ENCODE measurements at places on chromosomes 12 and 14.
A peak's percentile ranks its signal among the peaks of the same experiment; 100 is the strongest.

GRCh38 chr12:22406627-22407026 is 72.1 kb upstream of the ST8SIA1 start:
- no peak for DNase-seq

GRCh38 chr12:100229036-100229635 is 28.5 kb downstream of the ACTR6 start:
- DNase-seq = no peak

- no peak for DNase-seq
These were observed 108.4 kb upstream of the EGLN3 start for GRCh38 chr14:34059037-34059924.

DNA sequence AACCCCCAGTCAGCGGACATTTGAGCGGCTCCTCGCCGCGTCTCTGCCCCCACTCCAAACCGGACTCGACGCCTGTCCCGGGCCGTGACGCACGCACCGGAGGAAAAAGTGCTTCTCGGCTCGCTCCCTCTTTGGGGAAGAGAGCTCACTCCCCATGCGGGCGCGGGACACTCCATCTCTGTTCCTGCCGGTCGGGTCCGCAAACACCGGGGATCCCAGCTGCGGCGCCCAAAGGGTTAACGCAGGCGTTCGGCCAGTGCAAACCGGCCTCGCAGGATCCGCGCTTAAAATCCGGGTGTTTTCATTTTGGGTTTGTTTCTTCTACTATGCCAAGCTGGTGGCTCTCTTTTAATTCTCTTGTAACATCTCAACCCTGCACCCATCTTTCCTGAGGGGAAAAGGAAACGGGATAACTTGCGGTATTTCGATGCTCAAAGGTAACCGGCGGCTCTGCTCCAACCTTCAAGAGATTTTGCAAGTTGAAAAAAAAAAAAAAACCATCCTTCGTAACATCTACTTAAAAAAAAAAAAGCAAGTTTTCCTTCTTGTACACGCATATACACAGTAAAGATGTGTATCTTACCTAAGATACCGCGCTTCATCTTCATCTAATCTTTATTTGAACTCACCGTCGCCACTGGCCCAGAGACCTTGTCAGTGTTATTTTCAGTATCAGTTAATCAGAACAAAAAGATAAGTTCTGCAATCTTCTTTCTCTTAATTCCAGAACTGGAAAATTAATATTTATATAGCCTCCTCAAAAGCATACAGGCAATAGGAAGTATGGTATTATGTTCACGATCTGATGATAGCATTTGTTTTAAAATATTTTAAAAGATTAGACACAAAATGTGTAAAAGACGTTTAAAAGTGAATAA is 1.6 kb upstream of the ATP2B1 start:
- DNase-seq = peak; percentile 7

GRCh38 chr14:50173891-50174290 is 57.5 kb downstream of the SOS2 start:
- DNase-seq = no peak

DNA sequence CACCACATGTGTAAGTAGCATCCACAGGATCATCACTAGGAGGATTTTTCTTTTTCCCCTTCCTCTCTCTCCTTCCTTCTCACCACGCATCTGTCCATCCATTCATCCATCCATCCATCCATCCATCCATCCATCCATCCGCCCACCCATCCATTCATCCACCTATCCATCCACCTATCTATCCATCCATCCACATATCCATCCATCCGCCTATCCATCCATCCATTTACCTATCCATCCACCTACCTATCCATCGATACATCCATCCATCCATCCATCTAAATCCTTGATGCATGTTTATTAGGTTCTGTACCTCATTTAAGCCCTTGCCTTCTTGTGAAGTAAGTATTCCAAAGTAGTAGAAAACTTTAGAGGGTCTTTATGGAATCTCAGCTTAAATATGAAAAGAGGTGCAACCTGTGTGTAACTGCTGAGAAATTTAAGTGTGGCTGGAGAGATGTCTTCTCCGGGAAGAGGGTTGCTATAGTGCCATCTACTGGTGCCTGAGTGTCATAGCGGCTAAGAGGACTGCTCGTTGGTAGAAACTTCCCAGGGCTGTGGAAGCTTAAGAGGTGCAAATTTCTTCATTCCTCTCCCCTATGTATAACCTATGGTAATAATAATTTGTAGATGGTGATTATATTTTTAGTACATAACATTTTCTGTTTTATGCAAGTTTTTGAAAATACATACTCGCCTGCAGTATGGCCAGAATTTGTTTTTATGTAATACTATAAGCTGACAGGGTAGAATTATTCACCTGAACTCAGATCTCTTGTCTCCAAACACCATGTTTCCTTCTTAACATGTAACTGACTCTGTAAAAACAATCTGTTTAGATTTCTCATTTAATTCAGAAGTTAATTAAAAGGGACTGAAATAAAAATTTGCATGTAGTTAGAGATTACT is 46.0 kb downstream of the MYO1H start:
- no peak for DNase-seq

Data from thoracic aorta (tissue), 2 donors.